ENCODE measurements at places on chromosomes 7 and 10.

GRCh38 chr10:126407831-126408230, 19.6 kb upstream of the ADAM12 start:
- DNase-seq: no peak

DNA sequence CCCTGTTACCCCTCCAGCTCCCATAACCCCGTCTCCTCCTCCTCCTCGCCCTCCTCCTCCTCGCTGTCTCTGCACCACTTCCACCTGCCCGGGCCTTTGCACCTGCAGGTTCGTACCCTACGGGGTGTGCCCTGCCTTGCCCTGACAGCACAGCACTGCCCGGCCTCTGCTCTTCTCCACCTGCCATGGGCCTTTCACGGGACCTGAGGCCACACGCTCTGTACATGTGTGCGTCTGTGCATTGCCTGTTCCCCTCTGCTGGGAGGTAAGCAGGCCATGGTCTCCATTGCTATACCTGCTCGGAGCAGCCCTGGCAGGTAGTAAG, 40.0 kb downstream of the MICALL2 start:
- DNase-seq: no peak

GRCh38 chr7:98624846-98625420, 7.8 kb downstream of the NPTX2 start:
- DNase-seq: no peak

DNA sequence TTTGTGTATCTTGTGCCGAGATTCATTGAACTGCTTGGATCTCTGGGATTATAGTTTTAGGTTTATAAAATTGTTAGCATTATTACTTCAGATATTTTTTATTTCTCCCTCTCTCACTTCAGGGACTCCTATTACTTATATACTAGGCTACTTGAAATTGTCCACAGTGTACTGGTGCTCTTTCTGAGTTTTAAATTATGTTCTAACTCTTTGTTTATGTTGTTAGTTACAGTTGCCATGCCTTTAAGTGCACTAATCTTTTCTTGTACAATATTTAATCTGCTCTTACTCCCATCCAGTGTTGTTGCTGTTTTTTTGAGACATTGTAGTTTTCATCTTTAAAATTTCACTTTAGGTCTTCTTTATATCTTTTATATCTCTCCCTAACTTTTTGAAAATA, 13.1 kb downstream of the PLEKHS1 start:
- DNase-seq: no peak

- DNase-seq: no peak
These were observed 39.7 kb downstream of the JAKMIP3 start for GRCh38 chr10:132105302-132105995.

- DNase-seq: no peak
These were observed 19.9 kb upstream of the ZNF138 start for GRCh38 chr7:64774204-64774842.

GRCh38 chr7:78779788-78780187, 673.7 kb downstream of the MAGI2 start:
- DNase-seq: no peak

DNA sequence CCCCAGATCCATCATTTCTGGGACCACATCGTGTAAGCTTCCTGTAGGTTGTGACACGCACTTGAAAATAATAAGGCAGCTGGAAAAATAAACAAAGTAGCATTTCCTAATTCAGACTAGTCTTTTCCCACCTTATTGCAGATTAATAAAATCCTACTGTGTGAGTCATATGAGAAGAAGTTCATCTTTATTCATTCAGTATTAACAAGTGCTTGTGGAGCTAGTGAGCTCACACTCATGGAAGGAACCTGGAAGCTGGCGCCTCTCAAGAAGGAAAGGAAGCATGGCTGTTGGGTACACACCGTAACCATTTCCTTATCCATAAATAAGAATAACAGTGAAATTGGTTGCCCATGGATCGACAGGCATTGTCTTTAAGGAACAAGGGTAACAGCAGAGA, 152.6 kb upstream of the PFKP start:
- DNase-seq: no peak

DNA sequence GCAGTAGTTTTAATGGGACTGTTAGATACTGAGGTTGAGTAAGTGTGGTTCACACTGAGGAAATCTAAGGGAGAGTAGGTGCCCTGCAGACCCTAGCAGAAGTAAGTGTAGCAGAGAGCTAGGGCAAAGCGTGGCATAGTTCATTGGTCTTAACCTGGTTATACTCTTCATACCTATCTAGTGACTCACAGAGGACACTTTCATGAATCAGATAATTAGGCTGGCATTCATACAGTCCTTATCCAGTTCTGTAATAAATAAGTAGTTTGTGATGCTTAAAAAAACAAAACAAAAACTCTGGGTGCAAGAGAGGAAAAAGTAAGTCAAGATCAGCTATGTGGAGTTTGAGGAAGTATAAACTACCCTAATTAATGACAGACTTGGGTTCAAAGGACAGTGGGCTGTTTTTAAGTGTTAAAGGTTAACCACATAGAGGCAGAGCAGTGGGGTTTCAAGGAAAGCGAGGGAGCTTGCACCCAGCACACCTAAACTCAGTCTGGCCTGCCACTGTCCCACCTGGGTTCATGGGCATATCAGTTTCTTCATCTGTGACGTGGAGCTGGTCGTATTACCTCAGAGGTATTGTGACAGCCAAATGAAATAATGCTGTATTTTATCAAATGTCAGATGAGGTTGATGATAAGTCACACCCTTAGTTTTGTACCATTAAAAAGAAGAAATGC, 27.1 kb downstream of the LMTK2 start:
- no peak for DNase-seq

GRCh38 chr7:100896732-100897608, 1.3 kb upstream of the ACHE start:
- peak; percentile 59 for DNase-seq

DNA sequence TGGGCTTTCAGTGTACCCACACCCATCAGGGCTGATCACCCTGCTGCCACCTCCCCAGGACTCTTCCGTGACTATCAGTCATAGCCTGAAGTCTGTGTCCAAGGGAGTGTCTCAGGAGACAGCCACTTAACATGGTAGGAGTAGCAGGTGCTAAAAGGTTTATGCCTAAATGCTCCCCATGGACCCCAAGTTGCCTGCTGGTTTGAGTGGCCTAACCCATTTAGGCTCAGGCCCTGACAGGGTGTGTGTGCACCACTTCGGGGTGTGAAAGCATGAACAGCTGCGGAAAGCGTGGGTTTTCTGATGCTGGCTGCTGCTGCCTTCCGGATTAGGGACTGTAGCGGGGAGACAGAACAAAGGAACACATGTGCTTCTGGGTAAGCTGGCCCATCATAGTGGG, 93.2 kb upstream of the SAMD8 start:
- no peak for DNase-seq

DNA sequence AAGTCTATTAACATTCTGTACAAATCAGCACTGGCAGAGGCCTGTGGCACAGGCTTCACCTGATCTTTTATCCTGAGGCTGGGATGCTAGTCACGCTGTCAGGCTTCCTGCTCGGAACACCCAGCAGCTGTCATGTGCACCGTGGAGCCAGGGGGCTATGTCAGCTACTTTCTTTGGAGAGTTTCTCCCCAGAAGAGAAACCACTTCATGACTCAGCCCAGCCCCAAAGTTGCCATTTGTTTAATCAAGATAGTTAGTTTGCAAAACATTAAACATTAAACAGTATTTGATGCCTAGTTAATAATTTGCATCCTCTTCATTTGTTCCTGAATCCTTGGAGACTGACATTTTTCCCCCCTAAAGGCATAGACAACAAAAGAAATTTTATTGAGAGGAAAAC, at the start of gene HABP2:
Gene HABP2 (plus strand): TSS at position 353 of the 400 bp plus-strand sequence. CDS start 69 bp downstream, outside the sequence.
- no peak for DNase-seq

DNA sequence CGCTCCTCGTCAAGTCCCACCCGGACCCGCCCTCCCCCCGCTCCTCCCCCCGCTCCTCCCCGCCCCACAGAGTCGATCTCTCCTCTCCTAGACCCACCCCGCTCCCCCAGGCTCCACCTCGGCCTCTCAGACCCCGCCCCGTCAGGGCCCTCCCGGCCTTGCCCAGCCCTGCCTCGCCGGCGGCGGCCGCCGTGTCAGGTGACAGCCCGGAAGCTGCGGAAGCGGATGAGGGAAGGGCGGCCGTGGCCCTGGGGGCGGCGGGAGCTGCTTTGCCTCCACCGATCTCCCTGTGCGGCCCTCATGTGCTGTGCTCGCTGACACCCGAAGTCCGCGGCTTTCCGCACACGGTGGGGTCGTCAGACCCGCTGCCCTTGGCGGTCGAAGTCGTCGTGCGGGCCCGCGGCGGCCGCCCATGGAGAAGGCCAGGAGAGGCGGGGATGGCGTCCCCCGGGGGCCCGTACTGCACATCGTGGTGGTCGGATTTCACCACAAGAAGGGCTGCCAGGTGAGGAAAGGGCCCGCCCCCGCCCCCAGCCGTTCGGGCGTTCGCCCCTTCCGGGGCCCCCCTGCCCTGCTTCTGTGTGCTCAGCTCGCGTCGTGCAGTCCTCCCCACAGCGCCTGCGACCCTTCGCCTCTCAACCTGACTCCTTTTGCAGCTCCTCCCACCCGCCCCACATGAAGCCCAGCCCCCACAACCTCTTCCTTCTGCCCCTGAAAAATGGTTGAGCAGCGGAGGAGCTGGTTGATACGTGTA, at the start of gene AVL9:
Gene AVL9 (plus strand): TSS at position 192 of the 754 bp plus-strand sequence. CDS start 221 bp downstream, at position 413.
- peak; percentile 99 for DNase-seq

GRCh38 chr10:49139028-49139845, 5.4 kb upstream of the FAM170B start:
- no peak for DNase-seq

DNA sequence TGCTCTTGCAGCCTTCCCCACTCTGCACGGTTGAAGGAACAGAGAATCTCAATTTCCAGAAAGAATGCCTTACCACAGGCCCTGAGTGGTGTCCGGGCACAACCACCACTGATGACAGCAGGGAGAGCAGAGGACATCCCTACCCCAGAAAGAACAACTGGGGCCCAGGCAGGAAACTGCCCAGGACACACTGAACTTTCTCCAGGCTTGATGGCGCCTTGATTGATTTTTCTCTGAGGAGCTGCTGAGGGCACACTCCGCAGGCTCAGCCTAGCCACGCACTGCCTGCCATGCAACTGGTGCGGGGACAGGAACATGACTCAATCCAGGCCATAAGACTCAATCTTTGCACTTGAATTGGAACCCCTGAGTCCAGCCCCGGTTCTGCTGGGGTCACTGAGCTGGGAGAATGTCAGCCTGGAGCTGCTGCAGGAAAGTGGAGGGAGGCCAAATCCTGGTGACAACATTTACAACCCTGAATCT, 5.9 kb downstream of the AKR1B1 start:
- DNase-seq: no peak

DNA sequence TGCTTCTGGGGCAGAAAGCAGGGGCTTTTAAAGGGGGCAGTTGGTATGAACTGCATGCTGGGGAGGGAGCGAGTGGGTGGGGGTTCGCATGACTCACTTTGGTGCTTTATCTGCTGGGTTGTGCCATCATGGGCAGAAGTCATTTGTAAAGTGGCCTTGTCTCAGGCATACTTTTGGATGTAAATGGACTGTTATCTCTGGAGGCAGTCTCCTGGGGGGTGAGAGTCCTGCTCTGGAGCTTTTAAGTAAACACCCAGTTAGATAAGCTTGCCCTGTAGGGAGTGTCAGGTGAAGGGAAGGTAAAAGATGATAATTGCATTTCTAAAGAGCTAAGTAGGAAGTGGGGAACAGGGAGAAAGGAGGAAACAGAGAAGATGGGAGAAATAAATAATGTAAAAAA, 1.6 kb upstream of the GSTO1 start:
- DNase-seq: no peak

DNA sequence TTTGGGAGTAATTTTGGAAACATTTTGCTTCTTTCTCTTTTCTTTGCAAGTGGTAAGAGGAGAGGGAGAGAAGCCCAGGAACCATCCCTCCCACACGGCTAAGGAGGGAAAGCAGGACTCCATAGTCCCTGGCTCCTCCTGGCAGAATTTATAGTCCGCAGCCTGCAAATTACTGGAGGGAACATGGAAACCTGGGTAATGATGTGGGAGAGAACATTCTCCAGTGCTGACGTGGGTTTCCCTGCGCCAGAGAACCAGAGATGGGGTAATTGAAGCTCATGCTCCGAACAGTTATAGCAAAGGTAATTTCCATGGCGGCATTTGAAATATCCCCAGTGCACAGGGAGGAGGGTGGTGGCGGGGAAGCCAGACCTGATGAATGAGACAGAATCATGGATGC, 320.4 kb downstream of the RPS24 start:
- no peak for DNase-seq

- no peak for DNase-seq
These were observed 158.9 kb downstream of the AKR1D1 start for GRCh38 chr7:138235207-138235606.

DNA sequence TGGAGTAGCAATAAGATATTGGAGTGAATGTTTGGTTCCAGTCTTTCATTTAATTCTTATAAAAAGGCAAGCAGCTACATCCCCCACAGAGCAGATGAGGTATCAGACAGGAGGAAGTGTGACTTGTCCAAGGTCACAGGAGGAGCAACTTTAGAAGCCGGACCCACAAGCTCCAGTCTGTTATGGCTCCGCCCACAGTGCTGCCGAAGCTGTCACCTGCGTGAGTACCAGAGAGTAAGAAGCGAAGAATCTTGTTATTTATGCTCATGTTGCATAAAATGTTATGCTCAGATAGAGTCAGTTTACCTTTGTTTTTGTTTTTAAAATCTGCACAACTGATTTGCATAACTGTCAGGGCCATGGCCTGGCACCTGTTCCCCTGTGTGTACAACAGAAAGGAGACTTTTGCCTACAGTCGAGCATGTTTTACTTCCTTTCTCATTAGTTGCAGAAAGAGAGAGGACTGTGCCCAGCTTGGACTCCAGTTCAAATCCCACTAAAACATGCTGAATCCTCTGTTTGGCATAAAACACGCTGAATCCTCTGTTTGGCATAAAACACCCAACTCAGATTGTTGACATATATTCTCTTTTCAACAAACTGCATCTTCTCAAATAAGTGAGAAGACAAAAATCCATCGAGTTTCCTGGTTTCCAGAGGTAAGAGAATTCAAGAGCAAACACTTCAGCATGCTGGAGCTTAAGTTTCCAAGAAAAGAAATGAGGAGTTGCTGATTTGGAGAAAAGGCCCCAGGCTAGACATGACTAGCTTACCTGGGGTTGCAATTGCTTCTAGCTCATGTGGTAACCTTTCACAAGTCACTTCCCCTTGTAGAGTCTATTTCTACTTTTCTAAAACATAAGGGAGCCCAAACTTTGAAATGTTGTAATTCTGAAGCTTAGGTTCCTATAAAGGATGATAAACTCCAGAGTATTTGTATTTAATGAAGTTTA, 409.8 kb upstream of the ZMIZ1 start:
- no peak for DNase-seq

DNA sequence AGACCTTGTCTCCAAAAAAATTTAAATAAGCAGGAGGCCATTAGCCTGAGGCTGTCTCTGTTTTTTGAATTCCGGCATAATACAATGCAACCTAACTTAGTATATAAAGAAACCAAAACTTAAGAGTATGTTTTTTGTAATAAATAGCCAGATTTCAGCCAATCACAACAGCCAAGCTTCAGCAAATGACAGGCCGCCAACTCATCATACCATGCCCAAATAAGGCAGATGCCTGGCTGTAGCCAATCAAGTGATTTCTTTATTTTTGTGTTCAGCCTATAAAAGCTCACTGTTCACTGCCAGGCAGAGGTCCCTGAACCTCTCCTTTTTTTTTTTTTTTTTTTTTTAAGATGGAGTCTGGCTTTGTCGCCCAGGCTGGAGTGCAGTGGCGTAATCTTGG, 12.7 kb upstream of the PURB start:
- DNase-seq: no peak
